DND-41 (cell line): ENCODE measurements at places on chromosomes 7 and 10.
A peak's percentile ranks its signal among the peaks of the same experiment; 100 is the strongest.

- no peak overlapping the region for H3K4me3 ChIP-seq
- no peaks in the 10 kb centered on the region for H3K4me1 ChIP-seq
- no peak for DNase-seq
- H3K27me3 ChIP-seq = no peaks in the 10 kb centered on the region
- no peaks in the 10 kb centered on the region for H3K36me3 ChIP-seq
- no peak overlapping the region for H3K27ac ChIP-seq
Measured at GRCh38 chr10:64116707-64117106, 595.5 kb downstream of the REEP3 start.

DNA sequence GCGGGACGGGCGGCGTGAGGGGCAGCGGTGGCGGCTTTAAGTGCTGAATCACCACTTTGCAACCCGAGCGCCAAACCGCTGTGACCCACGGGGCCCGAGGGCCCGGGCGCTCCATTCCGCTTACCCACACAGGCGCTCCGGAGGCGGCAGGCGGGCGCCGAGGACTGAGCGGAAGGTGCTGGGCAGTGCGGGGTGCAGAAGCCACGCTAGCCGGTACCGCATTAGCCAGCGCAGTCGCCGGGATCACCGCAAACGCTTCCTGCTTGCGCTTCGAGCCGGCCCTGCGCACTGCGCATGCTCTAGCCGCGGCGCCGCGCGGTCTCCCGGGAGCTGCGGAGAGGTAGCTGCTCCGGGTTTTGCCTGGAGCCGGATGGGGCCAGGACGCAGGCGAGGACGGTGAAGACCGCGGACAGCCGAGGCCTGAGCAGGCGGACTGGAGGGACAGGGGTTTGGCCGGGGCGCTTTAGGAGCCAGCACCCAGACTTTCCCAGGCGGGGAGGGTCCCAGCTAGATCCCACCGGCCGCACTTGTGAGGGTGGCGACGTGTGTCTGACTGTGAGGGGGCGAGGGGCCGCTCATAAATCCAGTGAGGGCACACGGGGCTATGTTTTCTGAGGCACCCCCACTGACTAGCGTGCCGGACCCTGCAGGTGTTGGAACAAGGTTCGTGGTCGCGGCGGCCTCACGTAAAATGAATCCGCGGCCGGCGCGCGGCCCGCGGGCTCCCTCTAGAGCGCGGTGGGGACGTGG, at the start of gene IDE:
Gene IDE (minus strand): TSS at position 296 of the 750 bp plus-strand sequence. CDS start 74 bp downstream, at position 222.
- H3K27me3 ChIP-seq = no peaks in the 10 kb centered on the region
- DNase-seq = peak; percentile 87

GRCh38 chr7:82109288-82109687, 334.3 kb downstream of the CACNA2D1 start:
- DNase-seq = no peak
- no peaks in the 10 kb centered on the region for H3K4me1 ChIP-seq
- no peaks in the 10 kb centered on the region for H3K27me3 ChIP-seq

DNA sequence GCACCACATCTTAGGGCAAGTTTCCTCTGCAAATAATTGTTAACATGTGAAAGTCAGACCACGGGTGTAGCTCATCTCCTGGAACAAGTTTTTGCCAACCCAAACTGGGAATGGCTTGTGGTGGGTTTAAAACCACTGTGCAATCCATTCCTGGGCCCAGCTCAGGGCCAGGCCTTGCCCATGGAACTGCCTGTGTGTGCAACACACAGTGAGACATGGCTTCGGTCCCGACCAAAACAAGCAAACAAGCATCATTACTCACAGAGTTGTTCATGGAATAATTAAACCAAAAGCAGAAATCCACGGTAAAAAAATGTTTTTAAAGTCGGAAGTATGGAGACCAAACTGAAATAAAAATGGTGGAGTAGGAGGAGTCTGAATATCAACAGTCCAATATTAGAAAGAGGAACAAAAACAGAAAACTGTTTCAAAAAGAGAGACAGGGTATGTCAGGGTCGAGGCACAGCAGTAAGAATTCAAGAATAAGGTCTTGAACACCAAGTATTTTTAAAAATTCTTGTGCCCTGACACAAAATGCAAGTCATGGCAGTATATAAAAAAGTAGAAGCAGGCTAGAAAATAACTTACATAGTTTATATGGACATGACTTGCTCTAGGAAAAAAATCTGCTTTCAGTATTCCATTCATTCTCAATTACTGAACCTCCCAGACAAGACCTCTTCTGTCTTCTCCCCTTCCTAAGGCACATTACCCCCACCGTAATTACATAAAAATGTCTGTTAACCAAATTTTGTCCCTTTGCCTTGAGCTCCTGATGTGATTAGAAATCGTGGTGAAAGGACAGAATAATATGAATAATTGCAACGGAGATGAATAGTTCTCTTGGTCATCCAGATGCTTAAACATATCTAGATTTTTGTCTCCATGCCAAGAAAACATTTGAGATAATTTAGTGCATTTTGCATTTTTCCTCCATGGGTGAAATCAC, 88.4 kb downstream of the FAS start:
- no peaks in the 10 kb centered on the region for H3K36me3 ChIP-seq
- peaks cover 26% of the 10 kb centered on the region for H3K4me1 ChIP-seq
- no peaks in the 10 kb centered on the region for H3K27me3 ChIP-seq
- H3K27ac ChIP-seq = no peak overlapping the region
- no peak overlapping the region for H3K4me3 ChIP-seq
- no peak for DNase-seq

- H3K27me3 ChIP-seq = peaks cover 26% of the 10 kb centered on the region
- DNase-seq = no peak
- H3K36me3 ChIP-seq = no peaks in the 10 kb centered on the region
- no peak overlapping the region for H3K4me3 ChIP-seq
- no peak overlapping the region for H3K27ac ChIP-seq
Measured at GRCh38 chr10:63718006-63718405, 196.8 kb downstream of the REEP3 start.

DNA sequence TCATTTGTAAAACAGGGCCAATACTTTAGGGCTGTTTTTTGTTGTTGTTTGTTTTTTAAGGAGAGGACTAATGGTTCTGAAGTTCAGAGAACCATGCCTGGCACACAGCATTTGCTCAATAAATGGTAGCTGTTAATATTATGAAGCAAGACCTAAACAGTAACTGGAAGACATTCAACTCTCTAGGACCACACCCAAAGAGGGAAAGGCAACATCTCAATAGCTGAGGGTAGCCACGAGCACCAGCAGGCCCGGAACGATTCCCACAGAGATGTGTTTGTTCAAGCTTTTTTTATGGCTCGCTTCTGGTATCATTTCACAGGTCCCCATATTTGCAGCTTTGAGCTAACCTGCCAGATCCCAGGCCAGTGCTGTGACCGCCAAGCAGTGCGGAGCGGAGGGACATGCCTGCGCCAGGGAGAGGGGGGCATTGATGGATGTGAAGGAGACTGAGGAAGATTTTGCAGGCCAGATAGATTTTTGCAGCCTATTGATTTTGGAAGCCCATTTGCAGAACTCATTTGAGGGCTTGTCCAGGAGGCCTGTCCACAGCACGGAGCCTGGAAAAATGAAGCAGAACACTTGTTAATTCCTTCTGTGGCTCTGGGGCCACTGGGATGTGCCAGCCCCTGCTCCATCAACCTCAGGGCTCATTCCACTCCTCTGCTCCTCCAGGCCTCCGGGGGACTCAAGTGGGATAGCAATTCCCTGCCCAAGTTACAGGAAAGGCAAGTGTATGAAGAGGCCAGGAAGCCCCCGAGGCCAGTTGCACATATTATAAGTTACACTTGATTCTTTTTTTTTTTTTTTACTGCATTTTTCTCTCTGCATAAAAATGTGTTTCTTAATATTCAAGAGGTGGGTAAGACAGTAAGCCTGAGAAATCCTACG, 57.3 kb upstream of the FGFR2 start:
- no peaks in the 10 kb centered on the region for H3K36me3 ChIP-seq
- H3K27me3 ChIP-seq = no peaks in the 10 kb centered on the region
- no peaks in the 10 kb centered on the region for H3K4me1 ChIP-seq
- no peak for DNase-seq

DNA sequence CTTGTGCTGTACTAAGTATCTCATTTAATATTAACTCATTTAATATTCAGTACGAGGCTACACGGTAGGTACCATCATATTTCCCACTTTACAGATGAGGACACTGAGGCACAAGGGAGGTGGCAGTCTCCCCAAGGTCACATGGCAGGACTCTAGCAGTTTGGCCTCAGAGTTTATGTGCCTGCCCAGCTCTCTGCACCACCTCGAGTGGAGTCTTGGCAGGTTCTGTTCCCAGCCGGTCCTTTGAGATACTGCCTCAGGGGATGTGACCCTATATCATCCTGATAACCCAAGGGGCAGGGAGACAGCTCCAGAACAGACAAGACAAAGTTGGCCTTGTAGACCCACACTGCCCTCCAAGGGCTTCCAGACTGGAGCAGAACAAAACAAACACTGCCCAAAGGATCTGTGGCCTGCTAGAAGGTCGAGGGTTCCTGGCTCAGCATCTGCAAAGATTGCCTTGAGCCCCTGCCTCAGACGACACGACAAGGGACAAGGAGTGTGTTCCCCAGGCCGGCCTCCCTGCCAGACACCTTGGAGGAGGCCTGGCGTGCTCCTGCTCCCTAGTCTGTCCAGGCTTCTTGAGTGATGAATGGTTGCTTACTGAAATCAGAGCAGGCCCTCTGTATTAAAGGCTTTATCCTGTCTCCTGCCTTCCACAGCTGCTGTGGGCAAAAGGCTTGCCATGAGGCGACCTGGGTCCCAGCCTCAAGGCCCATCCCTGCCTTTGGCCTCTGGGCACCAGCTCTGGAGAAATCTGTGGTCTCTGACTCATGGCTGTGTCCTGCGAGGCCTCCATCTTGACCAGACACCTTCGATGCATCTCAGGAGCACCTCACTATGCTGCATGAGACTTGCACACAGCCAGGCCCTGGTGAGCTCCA, 3.9 kb upstream of the PWWP2B start:
- H3K27ac ChIP-seq = no peak overlapping the region
- H3K36me3 ChIP-seq = no peaks in the 10 kb centered on the region
- peaks cover 14% of the 10 kb centered on the region for H3K4me1 ChIP-seq
- H3K4me3 ChIP-seq = no peak overlapping the region
- DNase-seq = no peak
- H3K27me3 ChIP-seq = no peaks in the 10 kb centered on the region

GRCh38 chr10:85492684-85493083, 873.9 kb downstream of the GRID1 start:
- no peak overlapping the region for H3K4me3 ChIP-seq
- DNase-seq = no peak
- no peaks in the 10 kb centered on the region for H3K27me3 ChIP-seq
- no peaks in the 10 kb centered on the region for H3K4me1 ChIP-seq

DNA sequence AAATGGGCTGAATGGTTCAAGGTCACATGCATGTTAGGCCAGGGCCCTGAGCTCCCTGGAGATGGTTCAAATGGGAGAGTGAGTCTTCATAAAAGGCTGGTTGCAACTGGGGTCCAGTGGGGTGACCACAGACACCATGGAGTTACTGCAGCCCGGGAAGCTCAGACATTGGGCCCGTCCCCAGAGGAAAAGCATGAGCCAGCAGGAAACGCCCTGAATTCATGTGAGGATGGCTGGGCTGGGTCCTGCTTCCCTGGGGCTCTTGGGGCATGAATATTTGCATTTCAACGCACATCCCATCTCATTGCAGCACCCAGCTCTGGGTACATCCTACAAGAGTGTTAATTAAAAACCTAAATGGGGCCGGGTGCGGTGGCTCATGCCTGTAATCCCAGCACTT, 549.0 kb downstream of the TCERG1L start:
- no peak overlapping the region for H3K4me3 ChIP-seq
- DNase-seq = no peak
- no peaks in the 10 kb centered on the region for H3K27me3 ChIP-seq

DNA sequence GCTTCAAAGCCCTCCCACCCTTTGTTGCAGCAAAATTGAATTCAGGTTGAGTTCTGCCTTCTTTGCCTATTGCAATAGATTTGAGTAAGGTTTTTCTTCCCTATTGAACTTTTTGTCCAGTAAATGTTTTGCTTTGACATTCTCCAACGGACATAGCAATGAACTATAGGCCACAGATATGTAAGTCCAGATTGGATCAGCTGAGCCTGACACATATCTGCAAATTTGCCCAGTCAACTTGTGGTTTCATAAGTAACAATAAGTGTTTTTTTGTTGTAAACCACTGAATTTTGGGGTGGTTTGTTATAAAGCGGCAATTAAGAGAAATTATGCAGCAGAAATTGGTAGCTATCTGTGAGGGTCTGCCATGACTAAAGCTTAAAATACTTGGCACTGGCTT, 332.1 kb upstream of the SORCS1 start:
- H3K27me3 ChIP-seq = no peaks in the 10 kb centered on the region
- no peak overlapping the region for H3K4me3 ChIP-seq
- H3K4me1 ChIP-seq = no peaks in the 10 kb centered on the region
- DNase-seq = no peak
- no peaks in the 10 kb centered on the region for H3K36me3 ChIP-seq

- H3K27me3 ChIP-seq = no peaks in the 10 kb centered on the region
- DNase-seq = no peak
- H3K27ac ChIP-seq = no peak overlapping the region
- no peaks in the 10 kb centered on the region for H3K36me3 ChIP-seq
- H3K4me3 ChIP-seq = no peak overlapping the region
Measured at GRCh38 chr10:35434533-35434932, 98.2 kb downstream of the CCNY start.

GRCh38 chr10:63628526-63629362, 107.5 kb downstream of the REEP3 start:
- no peaks in the 10 kb centered on the region for H3K27me3 ChIP-seq
- H3K4me3 ChIP-seq = peak overlapping the region; percentile 87
- H3K36me3 ChIP-seq = no peaks in the 10 kb centered on the region
- DNase-seq = no peak
- peaks cover 44% of the 10 kb centered on the region for H3K4me1 ChIP-seq
- H3K27ac ChIP-seq = peak overlapping the region; percentile 70

- no peaks in the 10 kb centered on the region for H3K27me3 ChIP-seq
- H3K27ac ChIP-seq = no peak overlapping the region
- DNase-seq = no peak
- no peaks in the 10 kb centered on the region for H3K4me1 ChIP-seq
- no peak overlapping the region for H3K4me3 ChIP-seq
Measured at GRCh38 chr7:94422827-94423460, 28.2 kb downstream of the COL1A2 start.

- H3K36me3 ChIP-seq = peaks cover 16% of the 10 kb centered on the region
- no peaks in the 10 kb centered on the region for H3K27me3 ChIP-seq
- peak; percentile 59 for DNase-seq
- H3K4me3 ChIP-seq = peak overlapping the region; percentile 83; the same call in 1 of the 2 replicates
- H3K4me1 ChIP-seq = peaks cover 46% of the 10 kb centered on the region
Measured at GRCh38 chr10:63265222-63265617, 132.1 kb downstream of the NRBF2 start.

GRCh38 chr10:132064771-132065437, 842 bp upstream of the JAKMIP3 start:
- H3K4me1 ChIP-seq = no peaks in the 10 kb centered on the region
- no peaks in the 10 kb centered on the region for H3K36me3 ChIP-seq
- H3K27me3 ChIP-seq = no peaks in the 10 kb centered on the region
- no peak overlapping the region for H3K4me3 ChIP-seq
- DNase-seq = no peak

- H3K4me1 ChIP-seq = peaks cover 47% of the 10 kb centered on the region
- H3K27ac ChIP-seq = peak overlapping the region; percentile 94
- H3K27me3 ChIP-seq = no peaks in the 10 kb centered on the region
- peak overlapping the region; percentile 99 for H3K4me3 ChIP-seq
- peak; percentile 53 for DNase-seq
Measured at GRCh38 chr7:39950473-39951225, 593 bp downstream of the CDK13 start.

- H3K4me3 ChIP-seq = no peak overlapping the region
- DNase-seq = no peak
- no peaks in the 10 kb centered on the region for H3K36me3 ChIP-seq
Measured at GRCh38 chr7:91039033-91039432, 225.2 kb upstream of the FZD1 start.

- no peaks in the 10 kb centered on the region for H3K27me3 ChIP-seq
- H3K4me3 ChIP-seq = no peak overlapping the region
- H3K27ac ChIP-seq = no peak overlapping the region
Measured at GRCh38 chr7:158447506-158448171, 140.0 kb downstream of the PTPRN2 start.

GRCh38 chr10:27285093-27285492, 44.5 kb upstream of the ACBD5 start:
- H3K4me3 ChIP-seq = no peak overlapping the region
- H3K36me3 ChIP-seq = no peaks in the 10 kb centered on the region
- DNase-seq = no peak
- no peak overlapping the region for H3K27ac ChIP-seq
